ENCODE measurements at places on chromosomes 16 and 17. TPM values are rescaled to one million over a fixed set of nuclear protein-coding genes. Genes with fewer than 3 reads are reported as not detected.
A peak's percentile ranks its signal among the peaks of the same experiment; 100 is the strongest.

The SULT1A4 gene
- total RNA-seq: 5.2 TPM

The MMP2 gene
- 87.4 TPM for total RNA-seq

The KIFC3 gene
- total RNA-seq: 63.5 TPM

The ADAMTS18 gene
- total RNA-seq: not detected

The USP43 gene
- total RNA-seq: 0.08 TPM

The GPRC5B gene
- 82.3 TPM for total RNA-seq

The WNT3 gene
- 0.96 TPM for total RNA-seq

The AGRP gene
- not detected for total RNA-seq

The PDXDC1 gene
- total RNA-seq: 71.4 TPM

The MMP28 gene
- total RNA-seq: 3.0 TPM

The ZSCAN10 gene
- total RNA-seq: not detected

DNA sequence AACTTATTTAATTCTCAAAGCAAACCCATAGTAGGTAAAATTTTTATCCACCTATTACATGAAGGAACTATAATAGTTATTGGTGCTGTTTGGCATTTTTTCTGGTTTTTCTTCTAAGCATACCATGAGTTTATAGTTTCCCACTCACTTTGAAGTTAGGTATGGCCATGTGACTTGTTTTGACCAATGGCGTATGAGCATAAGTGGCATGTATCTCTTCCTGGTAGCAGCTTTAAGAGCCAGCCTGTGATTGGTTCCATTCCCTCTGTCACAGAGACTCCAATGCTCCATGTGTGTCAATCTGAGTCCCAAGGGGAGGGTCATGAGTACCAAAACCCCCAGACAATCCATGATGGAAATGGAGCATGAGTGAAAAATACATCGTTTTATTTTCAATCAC lies 282.9 kb upstream of the N4BP1 start:
- no peak for DNase-seq

DNA sequence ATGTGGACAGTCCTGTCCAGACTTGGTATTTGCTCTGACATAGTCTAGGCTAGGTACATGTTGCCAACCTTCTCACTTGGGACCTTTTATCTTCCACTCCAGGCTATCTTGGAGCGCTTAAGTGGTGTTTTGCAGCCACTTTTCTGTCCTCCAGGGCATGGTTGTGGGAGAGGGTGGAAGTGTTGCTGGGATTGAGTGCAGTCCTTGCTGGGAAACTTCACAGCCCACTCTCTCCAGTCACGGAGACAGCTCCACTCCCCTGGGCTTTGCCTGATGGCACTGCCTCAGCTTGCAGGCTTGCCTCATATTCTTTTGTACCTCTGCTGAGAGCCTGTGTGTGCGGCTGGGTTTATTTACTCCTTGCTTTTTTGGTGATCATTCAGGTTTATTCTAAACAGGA lies 17.4 kb downstream of the RPA1 start:
- DNase-seq: peak; percentile 45

GRCh38 chr16:47110939-47111338 lies 32.8 kb downstream of the NETO2 start:
- DNase-seq: no peak

- DNase-seq: no peak
Measured at GRCh38 chr17:75777296-75777922, 7.2 kb upstream of the UNK start.

- DNase-seq: no peak
Measured at GRCh38 chr16:10949424-10949970, 5.1 kb downstream of the CLEC16A start.

DNA sequence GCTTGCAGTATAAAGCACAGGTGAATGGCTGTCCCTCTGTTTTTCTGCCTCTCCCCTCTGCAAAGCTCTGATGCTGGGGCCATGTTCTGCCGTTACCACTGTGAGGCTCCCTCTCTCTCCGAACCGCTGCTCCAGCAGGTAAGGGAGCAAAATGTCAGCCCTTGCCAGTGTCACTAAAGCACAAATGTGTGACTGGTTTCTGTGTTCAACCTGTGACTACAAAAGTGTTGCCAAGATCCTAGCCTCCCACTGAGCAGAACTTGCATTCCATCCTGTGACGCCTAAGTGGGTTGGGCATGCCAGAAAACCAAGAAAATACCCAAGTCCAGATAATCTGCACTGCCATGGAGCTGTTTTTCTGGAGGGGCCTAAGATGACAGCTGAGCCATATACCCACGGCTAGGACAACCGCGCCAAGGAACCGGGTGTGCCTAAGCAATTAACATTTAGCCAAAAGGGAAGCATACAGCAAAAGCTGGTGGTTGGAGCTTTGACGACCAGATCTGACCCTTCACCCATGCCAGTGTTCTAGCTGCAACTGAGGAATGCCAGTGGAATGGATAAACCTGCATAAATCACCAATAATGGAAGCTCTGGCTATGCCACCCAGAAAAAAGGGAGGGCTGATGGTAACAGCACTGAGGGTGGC lies 35.0 kb downstream of the PSME3IP1 start:
- no peak for DNase-seq

GRCh38 chr16:668519-669171 lies 713 bp downstream of the RHOT2 start:
- DNase-seq: no peak

GRCh38 chr17:1454541-1454940 lies 1.5 kb downstream of the CRK start:
- DNase-seq: no peak

- DNase-seq: peak; percentile 55
Measured at GRCh38 chr17:17205368-17206123, 587 bp downstream of the PLD6 start.

DNA sequence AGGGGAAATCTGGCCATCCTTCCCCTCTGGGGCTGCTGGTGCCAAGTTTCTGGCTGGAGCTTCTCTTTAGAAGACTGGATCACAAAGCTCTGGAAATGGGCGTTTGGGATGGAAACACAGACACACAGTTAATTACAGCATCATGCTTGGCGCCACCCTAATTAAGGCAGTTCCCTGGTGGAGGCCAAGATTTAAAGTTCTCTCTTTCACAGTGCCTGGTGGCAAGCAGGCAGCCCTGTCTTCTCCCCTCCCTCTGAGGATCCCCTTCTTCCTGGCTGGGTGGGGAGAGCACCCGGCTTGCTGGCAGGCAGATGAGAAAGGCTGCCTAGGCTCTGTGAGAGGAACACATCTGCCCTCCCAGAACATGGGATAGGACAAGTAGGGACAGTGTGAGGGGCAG lies 59.0 kb upstream of the NKD1 start:
- DNase-seq: no peak

- DNase-seq: no peak
Measured at GRCh38 chr16:57178793-57179212, 7.0 kb downstream of the PSME3IP1 start.

- DNase-seq: no peak
Measured at GRCh38 chr17:58999500-58999899, 107.2 kb downstream of the TRIM37 start.

DNA sequence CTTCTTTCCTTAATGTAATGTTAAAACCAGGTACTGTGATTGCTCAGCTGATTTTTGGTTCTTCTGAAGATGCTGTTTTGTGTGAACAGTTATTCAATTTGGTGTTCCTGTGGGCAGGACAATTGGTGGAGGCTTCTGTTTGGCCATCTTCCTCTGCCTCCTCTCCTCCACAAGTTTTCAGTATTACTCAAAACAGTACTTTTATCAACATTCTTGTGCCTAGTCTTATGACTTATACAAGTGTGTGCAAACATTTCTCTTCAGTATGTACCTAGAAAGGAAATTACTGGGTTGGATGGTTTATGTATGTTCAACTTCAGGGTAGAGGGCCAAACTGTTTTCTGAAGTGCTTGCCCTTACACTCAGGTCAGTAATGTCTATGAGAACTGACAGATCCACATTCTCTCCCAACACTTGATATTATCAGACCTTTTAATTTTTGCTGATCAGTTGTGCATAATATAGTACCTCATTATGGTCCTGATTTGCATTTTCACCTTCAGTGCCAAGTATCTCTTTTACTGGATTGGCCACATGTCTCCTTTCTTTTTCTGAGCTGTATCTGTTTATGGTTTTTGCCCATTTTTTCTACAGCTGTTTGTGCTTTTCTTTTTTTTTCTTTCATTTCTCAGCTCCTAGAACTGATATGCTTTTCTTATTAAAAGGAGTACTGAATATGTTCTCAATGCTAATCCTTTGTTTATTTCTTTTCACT lies 50.9 kb downstream of the ERCC4 start:
- DNase-seq: no peak

GRCh38 chr16:85715169-85716021 lies 26.6 kb upstream of the GINS2 start:
- no peak for DNase-seq

DNA sequence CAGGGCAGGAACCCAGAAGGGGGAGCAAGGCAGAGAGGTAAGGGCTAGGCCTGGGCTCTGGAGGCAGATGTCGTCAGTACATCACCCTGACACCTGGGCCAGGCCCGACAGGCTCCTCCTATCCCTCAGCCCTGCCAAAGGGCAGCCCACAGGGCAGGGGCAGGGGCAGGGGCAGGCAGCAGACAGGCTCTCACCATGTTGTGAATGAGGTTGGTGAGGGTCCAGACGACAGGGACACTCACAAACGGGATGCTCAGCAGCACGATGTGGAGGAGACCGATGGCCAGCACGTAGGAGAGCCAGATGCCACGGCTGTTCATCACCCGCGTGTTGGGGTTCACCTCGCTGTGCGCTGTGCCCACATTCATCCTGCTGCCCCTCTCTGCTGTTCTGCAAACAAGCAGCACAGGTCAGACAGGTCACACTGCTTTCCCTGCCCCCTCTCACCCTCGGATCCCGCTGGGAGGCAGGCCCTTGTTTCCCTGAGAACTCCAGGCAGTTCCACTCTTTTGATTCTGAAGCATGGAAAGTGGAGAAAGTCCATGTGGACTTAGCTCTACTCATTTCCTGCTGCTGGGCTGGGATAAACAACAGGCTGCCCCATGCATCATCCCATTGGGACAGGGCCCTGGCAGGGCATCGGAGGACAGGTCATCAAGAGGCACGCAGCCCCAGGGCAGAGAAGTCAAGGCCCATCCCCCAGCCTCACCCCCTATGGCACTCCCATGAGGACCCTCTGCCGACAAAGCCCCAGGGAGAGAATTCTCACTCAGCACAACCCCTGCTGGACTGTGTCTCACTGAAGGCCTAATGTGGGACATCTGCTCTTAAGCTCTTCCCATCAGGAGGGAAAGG lies 3.3 kb downstream of the ORMDL3 start:
- DNase-seq: no peak

DNA sequence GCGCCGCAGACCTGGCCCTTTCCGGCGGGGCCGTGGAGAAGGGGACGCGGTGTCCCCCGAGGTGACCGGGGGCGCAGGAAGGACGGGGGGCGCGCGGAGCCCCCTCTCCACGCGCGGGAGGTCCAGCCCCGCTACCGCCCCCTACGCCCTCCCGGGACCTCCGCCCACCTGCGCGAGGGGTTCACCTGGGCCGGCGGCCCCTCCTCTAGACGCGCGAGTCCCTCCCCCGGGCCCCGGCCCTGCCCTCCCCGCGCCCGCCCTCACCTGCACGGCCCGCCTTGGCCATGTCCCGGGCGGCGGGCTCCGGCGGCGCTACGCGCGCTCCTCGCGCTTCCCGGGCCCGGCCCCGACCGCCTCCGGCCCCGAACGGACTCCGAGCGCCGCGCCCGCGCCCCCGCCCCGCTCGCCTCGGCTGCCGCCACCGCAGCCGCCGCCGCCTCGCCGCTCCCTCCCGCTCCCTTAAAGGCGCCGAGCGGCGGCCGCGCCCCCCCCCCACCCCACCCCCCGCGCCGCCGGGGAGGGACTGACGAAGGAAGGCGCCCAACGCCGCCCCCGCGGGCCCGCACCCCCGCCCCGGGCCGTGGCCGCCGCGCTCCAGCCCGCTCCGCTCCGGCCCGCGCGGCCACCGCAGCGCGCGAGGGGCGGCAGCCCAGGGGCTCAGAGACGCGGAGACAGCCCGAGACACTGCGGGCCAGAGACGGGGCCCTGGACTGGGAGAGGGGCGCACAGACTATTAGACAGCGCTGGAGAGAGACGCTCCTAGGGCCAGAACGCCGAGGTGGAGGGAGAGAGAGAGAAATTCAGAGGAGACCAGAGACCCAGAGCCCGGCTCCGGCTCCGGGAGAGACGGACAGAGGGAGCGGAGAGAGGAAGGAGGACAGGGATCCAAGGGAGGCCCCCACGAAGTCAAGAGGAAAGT lies at the start of gene PITPNM3:
Gene PITPNM3 (minus strand): TSS at position 435 of the 919 bp plus-strand sequence. CDS start 149 bp downstream, at position 286.
- no peak for DNase-seq

DNA sequence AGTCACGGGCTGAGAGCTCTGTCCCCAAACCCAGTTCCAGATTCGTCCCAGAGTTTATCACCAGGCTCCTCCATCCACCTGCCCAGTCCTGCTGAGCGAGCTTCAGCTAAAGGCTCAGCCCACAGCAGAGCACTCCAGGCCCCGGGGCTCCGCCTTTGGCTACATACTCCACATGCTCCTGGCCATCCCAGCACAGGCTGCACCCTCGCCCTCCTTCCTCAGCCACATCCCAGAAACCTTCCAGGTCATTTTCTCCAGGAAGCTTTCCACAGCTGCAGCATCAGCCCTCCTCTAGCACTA lies 4.7 kb upstream of the CD2BP2 start:
- no peak for DNase-seq

DNA sequence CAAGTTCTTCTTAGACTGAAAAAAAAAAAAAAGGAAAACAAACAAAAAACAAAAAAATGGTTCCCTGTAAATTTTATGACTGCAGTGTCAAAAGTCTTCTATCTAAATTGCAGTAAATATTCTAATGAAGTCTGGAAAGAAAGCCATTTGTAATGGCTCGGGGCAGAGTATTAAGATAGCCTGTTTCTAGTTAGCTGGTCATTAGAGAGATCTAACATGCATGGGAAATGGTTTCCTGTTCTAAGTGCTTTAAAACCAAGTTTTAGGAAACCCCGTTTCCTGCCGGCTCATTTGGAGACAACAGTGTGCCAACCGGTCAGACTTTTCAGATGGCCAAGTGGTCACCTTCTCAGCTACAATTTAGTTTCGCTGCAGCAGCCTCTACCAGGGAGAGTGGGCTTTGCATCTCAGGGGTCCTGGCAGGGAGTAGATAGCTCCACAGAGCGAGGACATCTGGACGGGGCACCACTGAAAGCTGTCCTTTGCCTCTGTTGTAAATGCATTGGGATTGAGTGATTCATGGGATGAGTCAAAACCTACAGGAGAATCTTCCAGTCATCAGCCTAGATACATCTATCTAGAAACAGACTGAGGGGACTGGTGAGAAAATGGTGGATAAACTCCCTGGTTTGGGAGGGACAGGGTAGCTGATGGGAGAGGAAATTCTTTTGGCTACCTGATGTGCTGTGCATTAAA lies 473.2 kb upstream of the SALL1 start:
- DNase-seq: no peak
